Amniotic stem cell (primary cell): ENCODE measurements at places on chromosomes 16 and 17.
A peak's percentile ranks its signal among the peaks of the same experiment; 100 is the strongest.

- DNase-seq, result peak; percentile 10
Measured at GRCh38 chr16:83458612-83459011, 349.2 kb upstream of the HSBP1 start.

- DNase-seq, result no peak
Measured at GRCh38 chr17:78335209-78335608, 24.7 kb downstream of the SOCS3 start.

- no peak for DNase-seq
Measured at GRCh38 chr17:19424934-19425868, 14.2 kb downstream of the RNF112 start.

DNA sequence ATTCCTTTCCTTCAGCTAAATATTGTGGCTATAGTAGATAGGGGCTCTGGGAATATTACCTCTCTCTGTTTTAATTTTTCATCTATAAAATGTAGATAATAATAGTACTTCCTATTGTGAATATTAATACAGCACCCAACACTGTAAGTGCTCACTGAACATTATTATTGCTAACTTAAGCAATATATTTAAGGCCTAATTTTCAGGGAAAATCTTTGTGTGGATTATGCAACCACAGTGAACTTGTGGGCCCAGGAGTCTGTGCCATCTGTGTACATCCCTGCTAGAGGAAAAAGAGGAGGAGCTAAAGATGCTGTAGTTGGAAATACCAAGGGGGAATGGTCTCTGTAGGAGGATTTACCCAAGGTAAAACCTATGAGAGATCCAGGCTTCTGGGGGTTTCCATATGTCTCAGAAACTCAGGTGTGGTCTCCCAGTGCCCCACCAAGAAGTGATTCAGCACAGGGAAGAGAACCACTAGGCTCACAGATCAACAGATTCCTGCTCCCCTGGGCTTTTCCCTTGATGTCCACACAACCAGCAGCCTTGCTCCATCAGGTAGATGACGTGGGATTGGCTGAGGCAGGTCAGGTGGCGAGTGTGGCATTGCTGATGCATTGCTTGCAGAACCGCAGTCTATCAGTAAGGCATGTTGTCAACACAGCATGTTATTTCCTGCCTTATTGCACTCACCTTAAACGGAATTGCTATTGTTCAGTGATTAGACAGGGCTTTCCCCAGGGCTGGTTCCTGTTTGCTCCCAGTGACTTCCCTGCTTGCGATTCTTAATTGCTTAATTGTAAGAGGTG is 1.6 kb upstream of the N4BP1 start:
- no peak for DNase-seq

DNA sequence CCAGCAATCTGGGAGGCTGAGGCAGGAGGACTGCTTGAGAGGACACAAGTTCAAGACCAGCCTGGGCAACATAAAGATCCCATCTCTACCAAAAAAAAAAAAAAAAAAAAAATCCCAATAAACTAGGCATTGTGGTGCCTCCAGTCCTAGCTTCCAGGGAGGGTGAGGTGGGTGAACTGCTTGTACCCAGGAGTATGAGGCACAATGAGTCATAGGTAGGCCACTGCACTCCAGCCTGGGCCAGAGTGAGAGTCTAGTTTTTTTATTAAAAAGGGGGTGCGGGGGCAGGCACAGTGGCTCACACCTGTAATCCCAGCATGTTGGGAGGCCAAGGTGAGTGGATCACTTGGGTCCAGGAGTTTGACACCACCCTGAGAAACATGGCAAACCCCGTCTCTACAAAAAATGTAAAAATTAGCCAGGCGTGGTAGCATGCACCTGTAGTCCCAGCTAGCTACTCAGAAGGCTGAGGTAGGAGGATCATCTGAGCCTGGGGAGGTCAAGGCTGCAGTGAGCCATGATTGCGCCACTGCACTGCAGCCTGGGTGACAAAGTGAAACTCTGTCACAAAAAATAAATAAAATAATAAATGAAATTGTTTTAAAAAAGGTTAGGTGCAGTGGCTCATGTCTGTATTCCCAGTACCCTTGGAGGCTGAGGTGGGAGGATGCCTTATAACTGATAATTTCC is 7.8 kb upstream of the CHST6 start:
- no peak for DNase-seq

- DNase-seq, result no peak
Measured at GRCh38 chr17:66579556-66579955, 255.4 kb upstream of the CACNG5 start.

DNA sequence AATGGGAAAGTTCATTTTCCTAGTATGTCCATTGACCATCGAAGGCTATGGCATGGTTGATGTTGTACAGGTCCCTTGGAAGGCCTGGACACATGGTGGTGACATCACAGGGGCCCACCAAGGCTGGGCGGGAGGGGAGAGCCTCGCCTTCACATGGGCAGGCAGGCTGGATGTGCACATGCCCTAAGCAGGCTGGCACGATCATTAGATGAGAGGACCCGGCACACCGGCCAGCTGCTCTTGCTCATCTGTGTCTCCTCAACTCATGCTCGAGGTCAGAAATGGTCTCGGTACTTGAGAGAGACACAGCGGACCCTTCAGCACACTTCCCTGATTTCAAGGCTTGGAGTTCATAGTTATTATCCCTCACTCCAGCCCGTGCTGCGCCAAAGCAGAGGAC is 416.9 kb upstream of the ZFHX3 start:
- DNase-seq, result no peak

DNA sequence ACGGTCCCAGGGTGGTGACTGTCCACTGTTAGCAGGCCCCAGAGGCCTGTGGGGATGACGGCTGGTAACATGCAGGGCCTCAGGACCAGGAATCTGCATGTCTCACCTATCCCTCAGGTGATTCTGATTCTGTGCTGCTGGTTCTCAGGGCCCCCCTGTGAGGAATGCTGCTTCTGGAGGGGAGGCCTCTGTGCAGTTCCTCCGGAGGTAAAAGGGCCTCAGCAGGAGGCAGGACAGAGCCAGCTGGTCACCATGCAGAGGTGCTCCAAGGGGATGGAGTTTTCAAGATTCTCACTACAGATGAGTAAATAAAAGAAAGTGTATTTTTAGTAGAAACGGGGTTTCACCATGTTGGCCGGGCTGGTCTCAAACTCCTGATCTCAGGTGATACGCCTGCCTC is 33.8 kb downstream of the CLEC16A start:
- DNase-seq, result no peak

DNA sequence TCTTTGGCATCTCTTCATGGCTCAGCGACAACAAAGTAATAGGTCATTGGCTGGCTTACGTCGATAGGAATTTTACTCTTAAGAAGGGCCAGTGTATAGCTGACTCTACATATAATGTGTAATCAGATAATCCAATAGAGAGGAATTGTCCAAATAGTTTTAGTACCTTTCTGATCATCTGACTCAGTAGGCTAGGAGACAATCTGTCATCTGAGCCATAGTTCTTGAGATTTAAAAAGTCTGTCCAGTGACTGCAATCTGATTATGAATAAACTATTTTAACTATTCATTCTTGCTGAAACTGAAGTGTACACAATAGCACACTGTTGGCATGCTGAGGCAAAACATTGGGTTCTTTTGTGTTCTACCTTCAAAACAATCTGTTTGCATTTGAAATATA is 21.4 kb upstream of the NOL11 start:
- no peak for DNase-seq

GRCh38 chr16:87484487-87485331 is 8.1 kb downstream of the ZCCHC14 start:
- DNase-seq, result no peak

DNA sequence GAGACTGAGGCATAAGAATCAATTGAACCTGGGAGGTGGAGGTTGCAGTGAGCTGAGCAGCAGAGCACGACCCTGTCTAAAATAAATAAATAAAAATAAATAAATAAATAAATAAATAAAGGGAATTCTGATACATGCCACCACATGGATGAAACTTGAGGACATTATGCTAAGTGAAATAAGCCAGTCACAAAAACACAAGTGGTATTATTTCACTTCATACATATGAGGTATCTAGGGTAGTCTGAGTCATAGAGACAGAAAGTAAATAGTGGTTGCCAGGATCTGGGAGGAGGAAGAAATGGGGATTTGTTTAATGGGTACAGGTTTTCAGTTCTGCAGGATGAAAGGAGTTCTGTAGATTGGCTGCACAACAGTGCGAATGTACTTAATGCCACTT is 16.3 kb downstream of the PIPOX start:
- no peak for DNase-seq

- no peak for DNase-seq
Measured at GRCh38 chr17:43040655-43041054, 15.6 kb downstream of the RND2 start.

- no peak for DNase-seq
Measured at GRCh38 chr17:7445619-7445968, 733 bp downstream of the CHRNB1 start.

GRCh38 chr17:31647661-31648060 is 211.4 kb downstream of the COPRS start:
- no peak for DNase-seq

- DNase-seq, result no peak
Measured at GRCh38 chr16:22198547-22199293, 7.4 kb upstream of the EEF2K start.

GRCh38 chr16:11880007-11880406 is 28.7 kb upstream of the RSL1D1 start:
- no peak for DNase-seq

GRCh38 chr17:18379246-18380146 is 1.9 kb downstream of the EVPLL start:
- no peak for DNase-seq

DNA sequence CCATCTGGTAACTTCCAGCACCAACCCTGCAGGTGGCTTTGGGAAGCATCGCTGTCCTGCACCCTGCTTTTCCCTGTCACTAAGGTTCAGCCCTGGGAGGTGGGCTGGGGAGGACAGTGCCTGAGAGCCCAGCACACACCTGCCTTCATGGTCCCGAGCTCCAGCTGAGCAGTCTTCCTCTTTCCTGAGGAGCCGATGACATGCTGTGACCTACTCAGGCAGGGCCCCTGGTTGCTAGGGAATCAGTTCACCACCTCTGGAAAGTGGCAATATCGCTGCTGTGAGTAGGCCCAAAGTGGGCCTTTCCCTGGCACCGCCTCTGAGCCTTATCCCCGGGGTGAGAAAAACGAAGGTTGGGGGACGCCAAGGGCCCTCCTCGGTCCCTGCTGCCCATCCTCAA is 17.9 kb downstream of the ST3GAL2 start:
- no peak for DNase-seq

DNA sequence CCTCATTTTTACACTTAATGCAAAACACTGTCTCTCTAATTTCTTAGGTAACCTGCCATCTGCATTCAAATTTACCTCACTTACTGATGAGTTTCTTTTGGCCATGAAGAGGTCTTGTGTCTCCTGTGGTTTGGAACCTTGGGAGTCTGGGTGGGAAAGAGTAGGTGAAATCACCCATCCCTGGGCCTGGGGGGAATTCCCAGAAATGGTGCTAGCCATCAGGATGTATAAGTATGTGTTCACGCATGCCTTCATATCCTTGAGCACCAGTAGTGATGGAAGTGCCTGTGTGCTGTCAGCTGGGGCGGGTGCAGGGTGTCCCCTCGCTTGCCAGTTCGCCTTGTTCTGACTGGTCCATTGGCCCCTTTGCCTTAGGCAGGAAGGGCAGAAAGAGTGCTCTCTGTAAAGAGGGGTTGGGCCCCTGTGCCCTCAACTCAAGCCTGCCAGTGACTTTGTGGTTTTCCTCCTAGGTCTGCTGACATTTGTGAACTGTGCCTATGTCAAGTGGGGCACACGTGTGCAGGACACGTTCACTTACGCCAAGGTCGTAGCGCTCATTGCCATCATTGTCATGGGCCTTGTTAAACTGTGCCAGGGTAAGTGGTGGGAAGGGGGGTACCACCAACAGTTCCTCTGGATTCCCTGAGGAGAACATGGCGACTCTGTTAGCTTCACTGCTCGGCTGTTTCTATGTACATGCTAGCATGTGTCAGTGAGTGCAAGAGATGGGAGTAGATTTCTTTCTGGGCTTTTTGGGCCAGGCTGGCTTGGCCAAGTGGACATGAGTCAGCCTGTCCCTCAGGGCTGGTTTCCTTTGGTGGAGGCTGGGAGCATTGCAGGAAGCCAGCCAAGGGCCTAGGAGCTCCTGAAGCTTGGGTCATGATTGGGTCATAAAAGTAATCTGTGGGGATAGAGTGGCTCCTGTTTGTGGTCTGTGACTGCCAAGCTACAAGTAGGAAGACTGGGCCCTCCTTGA is 23.2 kb downstream of the SLC7A6OS start:
- peak; percentile 37 for DNase-seq

GRCh38 chr16:17204644-17205043 is 266.1 kb downstream of the XYLT1 start:
- DNase-seq, result no peak

DNA sequence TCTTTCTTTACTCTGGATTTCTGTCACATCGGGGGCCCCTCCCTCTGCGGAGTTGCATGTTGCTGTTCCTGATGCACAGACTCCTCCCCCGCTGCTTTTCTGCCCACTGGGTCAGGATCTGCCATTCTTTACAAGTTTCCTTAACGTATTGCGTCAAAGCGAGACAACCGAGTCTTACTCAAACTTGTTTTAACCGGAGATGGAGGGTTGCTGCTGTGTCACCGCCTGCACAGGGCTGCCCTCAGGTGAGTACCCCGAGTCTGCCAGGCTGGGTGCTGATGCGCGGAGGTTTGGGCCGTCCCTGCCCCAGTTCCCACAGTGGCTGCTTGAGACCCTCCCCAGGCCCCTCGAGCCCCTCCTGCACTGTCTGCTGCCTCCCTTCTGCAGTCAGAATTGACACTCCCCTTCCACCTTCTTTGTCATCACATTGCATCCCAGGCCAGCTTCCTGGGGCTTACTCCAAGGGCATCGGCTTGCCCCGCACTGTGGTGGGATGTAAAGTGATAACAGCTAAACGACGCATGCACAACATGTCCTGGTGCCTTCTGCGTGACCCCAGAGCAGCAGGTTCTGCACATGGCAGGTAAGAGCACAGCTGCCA is 19.3 kb downstream of the CARHSP1 start:
- no peak for DNase-seq

- no peak for DNase-seq
Measured at GRCh38 chr17:15408803-15409202, 58.6 kb downstream of the CDRT4 start.

DNA sequence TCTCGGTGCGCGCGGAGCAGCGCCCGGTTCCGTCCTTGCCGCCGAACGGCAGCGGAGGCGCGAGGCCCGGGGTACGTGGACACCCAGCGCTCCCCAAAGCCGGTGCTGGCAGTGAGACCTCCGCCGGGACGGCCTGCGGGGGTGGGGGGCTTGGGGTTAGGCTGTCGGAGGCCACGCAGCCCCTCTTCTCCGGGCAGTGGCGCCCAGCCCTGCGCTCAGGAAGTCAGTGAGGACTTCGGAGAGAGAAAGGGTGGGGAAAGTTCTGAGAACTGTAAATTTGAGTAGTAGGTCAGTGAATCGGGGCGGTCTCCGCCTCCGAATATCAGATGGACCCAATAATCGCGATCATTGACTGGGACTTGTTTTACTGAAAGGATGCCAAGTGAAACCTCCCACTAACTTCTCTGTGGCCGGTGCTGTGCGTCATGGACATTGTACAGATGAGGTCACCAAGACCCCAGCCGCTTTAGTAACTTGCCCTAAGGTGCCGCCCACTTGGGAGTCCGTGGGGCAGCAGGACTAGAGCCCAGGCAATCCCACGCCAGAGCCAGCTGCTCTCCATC is 468 bp downstream of the IL4R start:
- no peak for DNase-seq
